ENCODE measurements at places on chromosomes 4 and X.

GRCh38 chr4:89369581-89369980, 62.0 kb upstream of the GPRIN3 start:
- DNase-seq: no peak

DNA sequence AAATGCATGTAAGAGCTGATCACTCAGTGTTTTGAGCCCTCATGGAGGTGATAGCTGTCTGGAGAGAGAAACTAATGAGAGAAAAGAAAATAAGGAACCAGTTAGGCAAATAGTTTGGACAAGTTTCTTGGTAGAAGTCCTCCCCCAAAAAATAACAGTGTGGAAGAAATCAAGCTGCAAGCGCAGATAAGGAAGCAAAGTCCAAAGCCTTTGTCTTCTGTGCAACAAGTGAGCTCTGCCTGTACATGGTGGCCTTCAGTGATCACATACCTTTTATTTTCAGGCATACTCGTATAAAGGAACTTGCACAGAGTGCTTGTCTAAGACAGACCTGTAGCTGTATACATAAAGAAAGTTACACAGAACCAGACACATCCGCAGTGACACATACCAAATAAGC, 2.5 kb upstream of the UGT2A3 start:
- no peak for DNase-seq

GRCh38 chrX:34810364-34810763, 132.2 kb upstream of the FAM47B start:
- DNase-seq: peak; percentile 31

GRCh38 chr4:168515222-168516011, 18.6 kb downstream of the PALLD start:
- no peak for DNase-seq

DNA sequence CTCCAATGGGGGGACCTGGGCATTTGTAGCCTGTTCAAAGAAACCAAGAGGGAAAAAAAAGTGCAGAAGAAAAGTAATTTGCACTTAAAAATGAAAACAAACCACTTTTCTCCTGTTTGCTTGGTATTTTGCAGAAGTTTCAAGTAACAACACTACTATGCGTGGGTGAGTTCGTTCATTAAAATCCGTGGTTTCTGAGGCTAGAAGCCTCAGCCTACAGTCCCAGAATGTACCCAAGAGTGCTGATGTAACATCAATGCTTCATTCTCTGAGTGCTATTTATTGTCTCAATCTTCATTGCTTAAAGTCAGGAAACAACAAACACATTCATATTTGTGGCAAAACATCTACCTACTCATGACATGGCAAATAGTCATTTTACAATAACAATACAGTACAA, 29.2 kb downstream of the LGI2 start:
- DNase-seq: no peak

DNA sequence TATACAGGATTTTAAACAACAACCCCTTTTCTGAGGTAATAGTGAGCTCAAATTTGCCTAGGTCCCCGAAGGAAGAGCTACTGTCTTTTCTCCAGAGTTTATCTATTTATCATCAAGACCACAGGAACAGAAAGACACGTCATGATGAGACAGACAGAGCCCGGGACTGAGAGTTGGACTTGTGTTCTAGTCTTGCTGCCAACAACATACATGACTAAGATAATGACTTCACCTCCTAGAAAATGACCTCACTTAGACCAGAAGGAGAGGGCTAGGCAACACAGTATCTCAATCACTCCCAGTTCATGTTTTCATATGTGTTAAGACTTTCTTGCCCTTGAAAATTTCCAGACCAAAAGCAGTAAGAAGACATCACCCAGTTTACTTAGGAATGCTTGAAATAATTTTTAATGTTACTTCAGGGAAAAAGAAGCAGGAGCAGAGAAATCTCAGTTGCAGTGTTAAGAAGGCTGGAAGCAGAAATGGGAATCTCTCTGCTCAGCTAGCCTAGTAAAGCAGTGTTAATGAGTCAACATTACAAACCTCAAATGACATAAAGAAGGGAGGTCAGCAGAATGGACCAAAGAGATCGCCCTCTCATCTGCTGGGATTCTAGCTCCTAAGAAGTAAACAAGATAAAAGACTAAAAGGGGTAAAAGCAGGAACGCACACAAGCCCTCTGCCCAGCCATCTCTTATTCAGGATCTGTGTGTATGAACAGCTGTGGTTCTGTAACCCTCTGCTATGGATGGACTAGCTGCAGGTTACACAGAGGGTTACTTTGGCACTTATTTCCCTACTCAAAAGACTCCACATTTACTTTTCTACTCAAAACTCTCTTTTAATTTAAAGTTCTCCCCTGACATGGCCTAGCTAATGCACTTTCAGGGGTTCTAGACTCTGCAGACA, 24.8 kb downstream of the PDGFC start:
- peak; percentile 1 for DNase-seq

GRCh38 chrX:103413705-103414387, 37.5 kb downstream of the BEX3 start:
- no peak for DNase-seq

GRCh38 chr4:161642708-161643107, 521.1 kb downstream of the FSTL5 start:
- DNase-seq: no peak

Data from activated CD4-positive, alpha-beta T cell treated with anti-CD3 and anti-CD28 coated beads, Interleukin-2, Interleukin-6, amounts not matched to agents 100 ng/mL and 50 ng/mL, durations not matched to agents 16 hours and 8 hours (primary cell).